ENCODE measurements at places on chromosomes 16 and 17.

GRCh38 chr17:11636771-11637170, 38.5 kb downstream of the DNAH9 start:
- no peak for DNase-seq

DNA sequence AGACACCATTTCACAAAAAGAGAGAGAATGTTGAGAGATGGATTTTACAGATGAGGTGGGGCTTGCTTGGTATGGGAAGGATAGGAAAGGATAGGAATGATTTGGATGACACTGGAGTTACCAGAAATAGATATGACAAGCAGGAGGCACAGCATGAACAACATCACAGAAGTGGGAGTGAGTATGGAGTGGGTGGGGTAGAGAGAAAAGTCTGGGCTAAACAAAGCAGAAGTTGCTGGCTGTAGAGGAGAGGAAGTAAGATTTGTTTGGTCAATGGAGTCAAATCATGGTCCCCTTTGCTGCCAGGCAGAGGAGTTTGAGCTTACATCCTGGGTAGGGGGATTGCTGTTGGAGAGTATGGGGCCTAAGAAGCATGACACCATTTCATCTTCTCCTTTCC, 101.7 kb downstream of the VAT1L start:
- DNase-seq: no peak

GRCh38 chr16:31198207-31198882, 4.2 kb downstream of the PYCARD start:
- no peak for DNase-seq

- DNase-seq: no peak
These were observed 808.8 kb upstream of the EEF2KMT start for GRCh38 chr16:5906351-5906750.

DNA sequence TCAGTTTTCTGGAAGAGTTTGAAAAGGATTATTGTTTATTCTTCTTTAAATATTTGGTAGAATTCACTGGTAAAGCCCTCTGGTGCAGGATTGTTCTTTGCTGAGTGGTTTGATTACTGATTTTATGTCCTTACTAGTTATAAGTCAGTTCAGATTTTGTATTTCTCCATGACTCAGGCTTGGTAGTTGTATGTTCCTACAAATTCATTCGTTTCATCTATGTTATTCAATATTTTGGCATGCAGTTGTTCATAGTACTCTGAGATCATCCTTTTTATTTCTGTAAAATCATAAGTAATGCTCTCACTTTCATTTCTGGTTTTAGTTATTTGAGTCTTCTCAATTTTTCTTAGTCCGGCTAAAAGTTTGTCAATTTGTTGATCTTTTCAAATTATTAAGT, 58.1 kb upstream of the CRYM start:
- DNase-seq: no peak

GRCh38 chr17:79216826-79217225, 142.2 kb downstream of the ENGASE start:
- no peak for DNase-seq

DNA sequence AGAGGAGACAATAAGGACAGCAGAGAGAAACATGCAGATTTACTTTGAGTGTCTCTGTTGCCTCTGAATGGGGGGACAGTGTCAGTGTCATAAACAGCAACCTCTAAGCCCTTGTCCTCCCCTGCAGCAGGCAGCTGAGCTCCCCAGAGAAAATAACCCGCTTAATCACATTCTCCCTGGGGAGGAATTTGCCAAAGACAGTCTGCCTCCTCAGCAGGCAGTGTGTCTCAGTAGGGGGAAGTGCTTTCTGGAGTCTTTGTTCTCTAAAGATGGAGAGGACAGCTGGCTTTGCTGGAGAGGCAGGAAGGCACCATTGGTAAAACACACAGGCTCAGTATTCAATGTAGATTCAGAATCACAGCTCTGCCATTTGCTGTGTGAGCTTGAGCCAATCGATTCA, 16.1 kb downstream of the TEKT5 start:
- DNase-seq: no peak

- no peak for DNase-seq
These were observed 392.9 kb downstream of the SLC39A11 start for GRCh38 chr17:72699545-72699944.

DNA sequence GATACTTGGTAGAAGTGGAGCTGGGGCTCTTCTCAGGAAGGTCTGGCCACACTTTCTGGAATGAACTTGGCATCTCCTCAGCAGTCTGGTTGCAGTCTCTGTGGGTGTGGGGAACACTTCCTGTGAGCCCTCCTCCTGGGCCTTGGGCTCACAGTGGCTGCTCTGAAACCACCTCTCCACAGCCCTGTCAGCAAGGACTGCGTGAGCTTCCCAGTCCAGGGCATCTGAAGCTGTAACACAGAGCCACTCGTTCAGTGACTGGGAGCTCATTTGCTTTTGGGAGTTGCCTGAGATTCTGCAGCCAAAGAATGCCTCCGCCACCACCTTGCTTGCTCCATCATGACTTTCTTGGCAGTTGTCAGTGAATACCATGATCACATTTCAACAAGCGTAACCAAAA, 60.0 kb downstream of the CLEC16A start:
- no peak for DNase-seq

GRCh38 chr17:41695134-41695661, 6.5 kb downstream of the EIF1 start:
- no peak for DNase-seq

GRCh38 chr17:49440581-49440980, 25.9 kb upstream of the PHB1 start:
- no peak for DNase-seq

DNA sequence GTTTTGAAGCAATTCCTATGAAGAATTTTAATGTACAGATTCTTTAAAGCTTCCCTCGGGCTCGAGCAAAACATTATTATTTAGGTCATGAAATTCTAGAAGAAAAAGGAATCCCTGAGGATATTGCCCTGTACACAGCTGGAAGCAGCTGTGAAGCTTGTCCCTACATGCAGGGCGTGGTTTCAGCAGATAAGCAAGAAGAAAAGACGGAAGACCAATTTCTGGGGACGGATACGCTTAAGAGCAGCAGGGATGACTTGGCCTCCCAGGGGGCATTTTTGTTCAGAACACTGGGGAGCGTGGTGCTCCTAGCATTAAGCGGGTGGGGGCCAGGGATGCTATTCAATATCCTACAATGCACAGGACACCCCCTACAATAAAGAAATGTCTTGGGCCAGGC, 34.3 kb downstream of the LITAF start:
- DNase-seq: no peak

DNA sequence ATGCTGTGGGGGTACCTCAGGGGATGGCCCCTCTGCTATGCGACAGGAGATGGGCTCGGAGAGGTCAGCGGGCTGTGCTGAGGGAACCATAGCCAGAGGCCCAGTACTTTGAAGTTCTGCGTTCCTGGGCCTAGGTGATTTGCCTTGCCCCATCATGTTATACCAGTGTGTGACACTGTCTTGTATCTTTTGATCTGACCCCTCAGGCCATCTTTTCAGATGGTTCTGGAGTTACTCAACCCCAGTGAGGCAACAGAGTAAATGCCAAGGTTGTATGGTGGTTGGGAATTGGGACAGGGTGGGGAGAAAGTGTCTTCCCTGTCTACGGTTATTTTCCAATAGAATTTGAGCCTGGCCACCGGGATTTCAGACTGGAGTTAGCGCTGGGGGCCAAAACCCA, 8.5 kb downstream of the MSI2 start:
- no peak for DNase-seq

GRCh38 chr17:17606416-17607000, 15.0 kb upstream of the PEMT start:
- no peak for DNase-seq

DNA sequence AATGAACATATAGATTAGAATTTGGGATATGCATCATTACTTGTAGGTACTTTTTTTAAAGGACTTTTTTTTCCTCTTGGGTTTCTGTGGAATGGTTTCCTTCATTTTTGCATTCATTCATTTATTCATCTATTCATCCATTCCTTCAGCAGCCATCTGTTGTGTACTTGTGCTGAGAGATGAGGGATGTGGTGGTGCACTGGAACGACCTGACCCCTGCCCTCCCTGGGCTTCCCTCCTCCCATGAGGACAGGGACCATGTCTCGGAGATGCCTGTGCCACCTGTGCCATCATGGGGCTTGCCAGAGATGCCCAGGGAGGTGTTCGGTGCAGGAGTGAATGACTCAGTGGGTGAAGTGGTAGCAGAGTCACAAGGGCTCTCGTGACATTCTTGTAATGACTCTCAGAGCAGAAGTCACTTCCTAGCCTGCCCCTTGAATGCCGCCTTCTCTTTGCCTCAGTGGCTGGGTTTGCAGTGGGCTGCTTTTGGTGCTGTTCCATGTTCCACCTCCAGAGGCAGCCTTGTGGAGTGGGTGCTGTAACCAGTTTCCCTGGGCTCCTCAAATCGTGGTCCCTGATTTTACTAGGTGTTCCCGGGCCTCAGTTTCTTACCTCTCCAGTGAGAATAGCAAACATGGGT, 43.9 kb downstream of the CLEC16A start:
- DNase-seq: peak; percentile 61

DNA sequence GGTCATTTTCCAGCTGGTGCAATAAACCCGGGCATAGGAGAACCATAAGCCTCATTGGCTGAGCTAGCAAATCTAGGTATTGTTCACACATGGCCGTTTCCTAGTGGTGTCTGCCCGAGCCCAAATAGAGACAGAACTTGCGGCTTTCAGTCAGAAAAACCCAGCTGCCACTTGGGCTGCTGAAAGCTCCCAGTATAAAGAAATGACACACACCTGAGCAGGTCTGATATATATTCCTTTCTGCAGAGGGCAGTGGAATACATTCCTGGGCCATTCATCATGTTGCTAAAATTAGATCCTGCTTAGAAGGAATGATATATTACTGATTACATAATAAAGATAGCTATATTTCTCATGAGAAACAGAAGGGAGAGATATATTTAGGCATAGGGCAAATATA, 83.9 kb upstream of the IRX5 start:
- no peak for DNase-seq

DNA sequence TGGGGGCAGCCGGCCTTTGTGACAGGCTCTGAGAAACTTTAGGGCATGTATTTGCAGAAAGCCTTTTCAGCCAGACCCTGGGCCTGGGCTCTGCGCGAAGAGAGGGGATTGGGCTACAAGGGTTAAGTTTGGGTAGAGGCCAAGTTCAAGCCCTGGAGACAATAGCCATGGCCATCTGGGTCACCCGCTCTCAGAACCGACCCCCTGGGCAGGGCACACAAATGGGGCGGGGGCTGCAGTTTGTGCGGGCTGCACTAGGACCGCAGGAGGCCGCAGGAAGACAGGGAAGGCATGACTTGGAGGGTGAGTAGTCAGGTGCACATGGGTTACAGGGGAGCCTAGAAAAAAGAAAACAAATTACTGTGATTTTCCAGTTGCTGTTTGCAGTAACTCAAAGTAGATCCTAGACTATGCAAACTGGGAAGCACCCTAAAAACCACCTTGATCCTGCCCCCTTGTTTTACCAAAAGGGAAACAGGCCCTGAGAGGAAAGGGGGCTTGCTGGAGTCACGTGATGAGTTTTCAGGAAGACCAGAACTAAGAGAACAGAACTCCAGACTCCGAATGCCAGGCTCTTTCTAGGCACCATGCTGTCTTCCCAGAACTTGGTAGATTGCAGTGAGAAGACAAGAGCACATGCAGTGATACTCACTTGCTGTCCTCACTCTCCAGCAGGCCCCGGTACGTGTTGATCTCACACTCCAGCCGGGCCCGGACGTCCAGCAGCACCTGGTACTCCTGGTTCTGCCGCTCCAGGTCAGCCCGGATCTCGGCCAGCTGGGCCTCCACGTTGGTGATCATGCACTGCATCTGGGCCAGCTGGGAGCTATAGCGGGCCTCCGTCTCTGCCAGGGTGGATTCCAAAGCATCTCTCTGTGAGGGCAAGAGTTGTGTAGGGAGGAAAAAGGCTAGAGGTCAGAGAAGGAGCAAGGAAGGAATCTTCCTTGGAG, 3.8 kb downstream of the KRT35 start:
- no peak for DNase-seq

DNA sequence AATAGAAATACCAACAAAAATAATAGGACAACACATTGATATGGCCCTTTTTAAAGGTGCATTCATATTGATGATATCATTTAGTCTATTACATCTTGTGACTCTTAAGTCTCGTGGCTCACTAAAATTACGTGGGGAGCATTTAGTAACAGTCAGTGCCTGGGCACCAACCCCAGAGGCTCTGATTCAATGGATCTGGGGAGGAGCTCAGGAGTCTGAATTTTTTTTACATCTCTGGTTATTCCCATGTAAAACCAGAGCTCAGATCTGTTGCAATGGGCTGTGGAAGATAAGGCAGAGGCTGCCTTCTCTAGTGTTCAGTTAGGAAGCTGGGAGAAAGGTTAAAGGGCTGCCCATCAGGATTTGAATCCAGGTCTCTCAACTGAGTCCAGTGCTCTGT, 549.9 kb upstream of the CDH5 start:
- no peak for DNase-seq

DNA sequence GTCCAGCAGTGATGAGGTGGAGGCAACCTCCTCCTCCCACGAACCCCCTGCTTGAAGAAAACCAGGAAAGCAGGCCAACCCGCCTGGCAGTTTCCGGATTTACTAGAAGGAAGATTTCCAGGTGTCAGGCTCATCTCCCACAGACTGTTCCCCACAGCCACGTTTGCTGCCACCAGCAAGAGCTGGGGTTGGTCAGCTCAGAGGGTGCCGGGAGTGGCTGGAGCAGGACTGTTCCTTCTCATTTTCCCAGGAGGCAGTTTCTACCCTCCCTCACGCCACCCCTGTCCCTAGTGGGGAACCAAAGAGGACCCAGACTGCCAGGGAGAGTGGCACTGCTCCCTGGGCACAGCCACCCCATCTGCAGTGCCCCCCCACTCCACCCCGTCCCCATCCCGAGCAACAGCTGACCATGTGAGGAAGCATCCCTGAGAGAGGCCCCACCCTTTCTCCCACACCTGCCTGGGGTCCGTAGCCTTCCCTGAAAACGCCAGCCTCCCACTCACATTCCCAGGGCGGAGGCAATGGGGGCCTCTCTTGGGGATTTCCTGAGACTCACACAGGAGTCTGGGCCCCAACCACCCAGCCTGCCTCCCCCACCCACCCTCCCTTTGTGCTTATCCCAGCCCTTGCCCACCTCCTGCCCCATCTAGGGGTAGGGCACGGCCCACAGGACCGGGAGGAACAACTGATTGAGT, 5.9 kb downstream of the KRT17 start:
- DNase-seq: no peak

DNA sequence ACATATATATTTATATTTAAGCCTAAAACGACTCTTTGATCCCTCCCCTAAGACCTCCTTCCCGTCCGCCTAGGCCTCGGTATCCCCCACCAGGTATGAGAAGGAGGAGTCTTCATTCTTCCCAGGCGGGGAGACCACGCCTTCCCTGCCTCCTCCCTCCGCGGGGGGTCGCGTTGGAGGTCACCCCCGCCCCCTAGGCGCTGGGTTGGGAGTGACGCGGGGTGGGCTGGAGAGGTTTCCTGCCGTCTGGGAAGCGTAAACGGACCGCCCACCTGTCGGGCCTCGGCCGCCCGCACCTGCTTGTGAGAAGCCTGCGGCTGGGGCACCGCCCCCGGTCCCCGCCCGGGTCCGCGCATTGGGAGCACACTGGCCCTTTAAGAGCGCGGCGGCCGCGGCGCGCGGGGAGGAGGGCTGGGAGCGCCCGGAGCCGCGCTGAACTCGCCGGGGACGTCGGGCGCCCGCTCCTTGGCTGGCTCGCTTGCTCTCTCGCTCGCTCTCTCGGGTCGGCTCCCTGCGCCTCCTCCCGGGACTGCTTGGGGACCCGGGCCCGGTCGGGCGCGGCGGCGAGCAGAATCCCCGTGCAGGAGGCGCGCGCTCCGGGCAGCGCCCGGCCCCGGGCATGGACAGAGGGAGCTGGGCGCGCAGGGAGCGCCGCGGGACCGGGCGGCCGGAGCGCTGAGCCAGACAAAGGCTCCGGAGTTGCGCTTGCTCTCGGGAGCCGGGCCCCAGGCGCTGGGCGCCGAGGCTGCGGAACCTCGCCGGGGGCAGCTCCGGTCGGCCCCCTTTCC, at the start of gene MMP15:
TSS of gene MMP15 (plus strand) at position 404 of the 788 bp plus-strand sequence. CDS start 597 bp downstream, outside the sequence.
- DNase-seq: peak; percentile 71

GRCh38 chr17:43578404-43578698, 32.2 kb upstream of the ETV4 start:
- no peak for DNase-seq
